CD4-positive, alpha-beta T cell (primary cell): ENCODE measurements at places on chromosomes 7 and 10. TPM values are rescaled to one million over a fixed set of nuclear protein-coding genes. Genes with fewer than 3 reads are reported as not detected.

The CNNM2 gene
- total RNA-seq: 8.4 TPM

- no peak overlapping the region for H3K27ac ChIP-seq
- no peaks in the 10 kb centered on the region for H3K4me1 ChIP-seq
- no peaks in the 10 kb centered on the region for H3K36me3 ChIP-seq
- no peaks in the 10 kb centered on the region for H3K27me3 ChIP-seq
Observed at GRCh38 chr10:75977139-75977538, 545.7 kb downstream of the LRMDA start.

DNA sequence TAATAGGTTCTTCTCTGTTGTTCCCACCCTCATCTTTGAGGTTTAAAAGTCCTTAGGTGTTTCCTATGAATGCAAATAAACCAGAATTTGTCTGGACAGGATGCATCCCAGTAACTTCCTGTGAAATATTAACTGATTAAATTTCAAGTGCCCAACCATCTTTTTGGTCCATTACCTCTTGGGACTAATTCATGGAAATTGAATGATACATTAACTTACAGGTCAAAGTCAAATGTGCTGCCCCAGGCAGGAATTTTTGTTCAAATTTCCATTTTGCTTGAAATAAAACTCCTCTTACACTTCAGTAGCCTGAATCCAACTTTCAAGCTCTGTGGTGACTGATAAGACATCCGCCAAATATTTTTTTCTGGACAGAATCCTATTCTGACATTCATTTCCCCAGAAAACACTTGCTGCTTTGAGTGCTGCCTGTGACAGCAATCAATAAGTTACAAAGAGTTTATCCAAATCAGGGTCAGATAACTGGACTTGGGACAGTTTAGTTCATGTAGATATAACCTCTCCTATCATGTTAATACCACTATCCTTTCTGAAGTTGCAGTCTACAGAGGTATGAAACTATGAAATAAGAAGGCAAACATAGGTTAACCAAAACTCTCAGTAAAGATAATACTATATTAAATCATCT is 383.5 kb downstream of the POM121L12 start:
- no peaks in the 10 kb centered on the region for H3K4me1 ChIP-seq
- no peak for DNase-seq
- no peaks in the 10 kb centered on the region for H3K36me3 ChIP-seq

The KLF14 gene
- not detected for total RNA-seq

GRCh38 chr10:67780759-67781538 is 57.0 kb downstream of the DNAJC12 start:
- H3K4me3 ChIP-seq: no peak overlapping the region
- H3K4me1 ChIP-seq: peaks cover 24% of the 10 kb centered on the region
- no peaks in the 10 kb centered on the region for H3K27me3 ChIP-seq
- DNase-seq: no peak

GRCh38 chr10:61943674-61944378 is 42.3 kb downstream of the ARID5B start:
- no peak for DNase-seq
- H3K4me1 ChIP-seq: peaks cover 12% of the 10 kb centered on the region
- peak overlapping the region; percentile 38 for H3K4me3 ChIP-seq
- no peak overlapping the region for H3K27ac ChIP-seq
- no peaks in the 10 kb centered on the region for H3K27me3 ChIP-seq

The FAM25G gene
- total RNA-seq: not detected

DNA sequence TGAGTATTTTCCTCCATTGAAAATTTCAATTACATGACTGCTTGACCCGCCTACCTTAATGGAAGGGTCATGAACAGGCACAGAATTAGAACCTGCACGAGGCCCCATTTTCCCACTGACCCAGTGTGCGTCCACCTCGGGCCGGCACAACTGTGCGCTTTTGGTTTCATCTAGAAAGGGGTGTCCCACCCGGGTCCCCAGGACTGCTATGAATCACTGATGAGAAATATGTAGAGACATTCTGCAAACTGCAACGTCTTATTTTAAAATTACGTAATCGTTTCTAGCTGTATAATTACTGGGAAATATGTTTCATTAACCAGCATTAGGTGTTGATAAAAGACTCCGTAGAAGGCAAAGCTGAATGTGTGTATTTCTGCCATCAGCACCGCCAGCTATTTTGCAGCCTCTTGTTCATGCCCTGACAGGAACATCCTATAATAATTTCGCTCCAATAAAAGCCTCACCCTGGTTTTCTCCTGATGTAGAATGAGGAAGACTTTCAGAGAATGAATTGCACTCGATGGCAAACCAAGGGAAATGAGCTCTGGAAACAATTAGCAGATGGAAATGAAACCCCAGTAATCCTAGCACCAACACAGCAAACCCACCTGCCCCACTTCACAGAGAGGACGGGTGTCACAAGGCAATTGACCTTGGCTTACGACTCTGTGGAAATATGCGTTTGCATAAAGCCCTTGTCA is 562.1 kb downstream of the DNAJB6 start:
- peaks cover 2% of the 10 kb centered on the region for H3K27me3 ChIP-seq
- no peak for DNase-seq
- H3K4me3 ChIP-seq: no peak overlapping the region
- H3K36me3 ChIP-seq: no peaks in the 10 kb centered on the region

DNA sequence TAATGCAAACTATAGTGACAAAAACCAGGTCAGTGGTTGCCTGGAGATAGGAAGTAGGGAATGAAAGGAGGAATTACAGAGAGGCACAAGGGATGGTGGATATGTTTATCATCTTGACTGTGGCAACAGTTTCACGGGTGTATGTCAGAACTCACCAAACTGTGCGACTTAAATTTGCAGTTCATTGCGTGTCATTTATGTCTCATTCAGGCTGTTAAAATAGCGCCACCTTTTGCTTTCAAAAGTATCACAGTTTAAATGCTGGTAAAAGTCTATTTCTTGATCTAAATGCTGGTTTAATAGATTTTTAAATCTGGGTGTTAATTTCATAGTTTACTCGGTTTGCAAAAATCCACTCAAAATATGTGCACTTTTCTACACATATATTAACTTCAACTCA is 51.0 kb downstream of the PTTG1IP2 start:
- H3K4me1 ChIP-seq: no peaks in the 10 kb centered on the region
- no peak overlapping the region for H3K4me3 ChIP-seq
- H3K27ac ChIP-seq: no peak overlapping the region
- DNase-seq: no peak

DNA sequence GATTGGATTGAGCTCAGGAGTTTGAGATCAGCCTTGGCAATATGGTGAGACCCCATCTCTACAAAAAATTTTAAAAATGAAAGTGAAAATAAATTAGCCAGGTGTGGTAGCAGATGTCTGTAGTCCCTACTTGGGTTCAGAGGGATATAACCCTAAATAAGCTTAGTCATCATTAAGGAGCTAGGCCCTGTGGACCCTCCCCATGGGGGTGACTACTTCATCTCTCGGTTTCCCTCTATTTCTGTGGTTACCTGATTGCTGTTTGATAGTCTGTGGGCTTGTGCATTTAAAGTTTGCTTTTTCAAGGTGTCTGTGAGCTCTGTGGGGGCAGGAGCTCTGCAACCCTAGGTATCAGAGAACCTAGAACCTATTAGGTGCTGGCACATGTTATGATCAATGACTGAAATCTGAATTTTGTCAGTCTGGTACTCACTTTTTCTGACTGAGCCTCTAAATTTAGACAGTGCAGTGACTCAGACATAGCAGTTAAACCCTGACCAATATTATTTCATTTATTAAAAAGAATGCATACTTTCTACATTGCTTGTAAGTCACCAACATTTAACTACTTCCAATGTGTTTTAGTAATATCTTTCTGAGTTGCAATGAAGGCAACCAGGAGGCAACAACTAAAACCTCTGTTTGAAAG is 8.1 kb upstream of the CUZD1 start:
- peaks cover 41% of the 10 kb centered on the region for H3K36me3 ChIP-seq
- no peaks in the 10 kb centered on the region for H3K27me3 ChIP-seq
- H3K4me3 ChIP-seq: no peak overlapping the region
- no peak for DNase-seq
- H3K4me1 ChIP-seq: no peaks in the 10 kb centered on the region
- H3K27ac ChIP-seq: no peak overlapping the region

The FAM25A gene
- total RNA-seq: not detected

DNA sequence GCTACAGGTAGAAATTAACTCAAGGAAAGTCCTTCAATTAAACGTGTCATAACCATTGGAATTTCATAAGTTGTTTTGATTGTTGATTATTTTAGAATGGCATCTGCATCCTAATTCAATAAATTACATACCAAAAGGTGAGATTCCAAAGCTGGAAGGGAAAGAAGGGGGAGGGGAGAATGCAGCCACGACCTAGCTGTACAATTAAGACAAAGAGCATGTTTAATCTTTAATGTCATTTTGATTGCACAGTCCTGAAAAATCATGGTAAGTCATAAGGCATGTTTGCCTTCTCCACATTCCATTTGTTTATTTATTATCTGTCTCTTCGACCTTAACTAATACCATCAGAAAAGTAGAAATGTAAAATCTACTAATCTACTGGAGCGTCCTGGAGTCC is 358.1 kb downstream of the FRMD4A start:
- H3K36me3 ChIP-seq: no peaks in the 10 kb centered on the region
- no peaks in the 10 kb centered on the region for H3K4me1 ChIP-seq
- no peak overlapping the region for H3K4me3 ChIP-seq
- H3K27ac ChIP-seq: no peak overlapping the region
- H3K27me3 ChIP-seq: peaks cover 4% of the 10 kb centered on the region
- DNase-seq: no peak

The SSC4D gene
- not detected for total RNA-seq

- no peak for DNase-seq
- no peak overlapping the region for H3K4me3 ChIP-seq
- no peak overlapping the region for H3K27ac ChIP-seq
- H3K4me1 ChIP-seq: peaks cover 6% of the 10 kb centered on the region
- H3K36me3 ChIP-seq: no peaks in the 10 kb centered on the region
Observed at GRCh38 chr10:62617652-62618051, 186.9 kb upstream of the ADO start.

- peak overlapping the region; percentile 69 for H3K27ac ChIP-seq
- peaks cover 60% of the 10 kb centered on the region for H3K36me3 ChIP-seq
- H3K27me3 ChIP-seq: no peaks in the 10 kb centered on the region
- peak overlapping the region; percentile 96 for H3K4me3 ChIP-seq
- no peak for DNase-seq
Observed at GRCh38 chr10:8061274-8062211, 7.1 kb downstream of the GATA3 start.

The RAB19 gene
- 1.6 TPM for total RNA-seq

- no peaks in the 10 kb centered on the region for H3K36me3 ChIP-seq
- H3K27ac ChIP-seq: no peak overlapping the region
- no peaks in the 10 kb centered on the region for H3K4me1 ChIP-seq
- DNase-seq: no peak
- no peaks in the 10 kb centered on the region for H3K27me3 ChIP-seq
- H3K4me3 ChIP-seq: no peak overlapping the region
Observed at GRCh38 chr7:87709258-87709657, 81.1 kb downstream of the RUNDC3B start.

DNA sequence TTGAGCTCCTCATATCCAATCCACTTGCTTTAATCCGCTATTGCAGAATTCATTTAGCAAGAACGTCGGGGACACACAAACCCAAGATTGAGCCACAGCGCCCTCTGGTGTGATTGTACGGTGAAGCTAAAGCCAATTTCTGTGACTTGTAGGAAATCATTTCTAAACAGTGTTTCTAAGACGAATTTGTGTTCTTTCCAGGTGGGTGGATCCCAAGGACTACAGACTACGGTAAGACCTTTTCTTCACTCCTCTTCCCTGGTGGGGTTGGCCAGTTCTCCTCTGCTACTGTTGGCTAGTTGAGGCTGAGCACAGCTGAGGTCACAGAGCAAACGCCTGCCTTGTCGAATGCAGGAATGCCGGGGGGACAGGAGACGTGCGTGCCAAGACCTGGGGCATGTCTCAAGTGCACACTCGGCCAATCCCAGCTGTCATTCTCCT is 5.2 kb downstream of the DMBT1 start:
- no peak overlapping the region for H3K27ac ChIP-seq
- H3K36me3 ChIP-seq: no peaks in the 10 kb centered on the region
- H3K27me3 ChIP-seq: peaks cover 5% of the 10 kb centered on the region
- peaks cover 4% of the 10 kb centered on the region for H3K4me1 ChIP-seq
- DNase-seq: peak; percentile 70
- no peak overlapping the region for H3K4me3 ChIP-seq

The CTAGE4 gene
- 1.2 TPM for total RNA-seq

DNA sequence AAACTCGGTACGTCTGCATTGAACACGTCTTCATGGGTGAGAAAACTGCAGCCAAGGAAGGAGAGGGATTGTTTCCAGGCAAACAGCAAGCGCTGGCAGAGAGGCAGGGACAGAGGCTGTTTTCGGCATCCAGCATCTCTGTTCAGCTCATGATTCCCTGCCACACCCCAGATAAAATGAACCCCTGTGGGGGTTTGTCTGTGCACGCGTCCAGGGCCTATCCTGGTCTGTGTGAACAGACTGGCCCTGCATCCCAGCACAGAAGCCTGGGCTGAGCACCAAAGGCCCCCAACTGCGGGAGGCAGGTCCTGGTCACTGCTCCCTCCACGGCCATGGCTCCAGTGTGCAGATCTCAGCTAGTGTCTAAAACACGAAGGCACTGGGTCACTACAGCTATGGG is 83.3 kb upstream of the FAM20C start:
- no peak for DNase-seq
- peaks cover 5% of the 10 kb centered on the region for H3K27me3 ChIP-seq
- no peaks in the 10 kb centered on the region for H3K4me1 ChIP-seq
- no peak overlapping the region for H3K27ac ChIP-seq

The RPA3 gene
- 36.5 TPM for total RNA-seq
